ENCODE measurements at places on chromosomes 2 and 18.

GRCh38 chr2:74130211-74130995 lies 17.3 kb downstream of the BOLA3 start:
- no peak for DNase-seq

GRCh38 chr2:237132799-237133198 lies 47.1 kb downstream of the COPS8 start:
- no peak for DNase-seq

- DNase-seq = peak; percentile 59
These were observed 72.0 kb upstream of the RAB6C start for GRCh38 chr2:129907256-129907998.

GRCh38 chr2:50431958-50432650 lies 599.8 kb downstream of the NRXN1 start:
- no peak for DNase-seq

- DNase-seq = no peak
These were observed 309.5 kb downstream of the ALK start for GRCh38 chr2:29611850-29612249.

DNA sequence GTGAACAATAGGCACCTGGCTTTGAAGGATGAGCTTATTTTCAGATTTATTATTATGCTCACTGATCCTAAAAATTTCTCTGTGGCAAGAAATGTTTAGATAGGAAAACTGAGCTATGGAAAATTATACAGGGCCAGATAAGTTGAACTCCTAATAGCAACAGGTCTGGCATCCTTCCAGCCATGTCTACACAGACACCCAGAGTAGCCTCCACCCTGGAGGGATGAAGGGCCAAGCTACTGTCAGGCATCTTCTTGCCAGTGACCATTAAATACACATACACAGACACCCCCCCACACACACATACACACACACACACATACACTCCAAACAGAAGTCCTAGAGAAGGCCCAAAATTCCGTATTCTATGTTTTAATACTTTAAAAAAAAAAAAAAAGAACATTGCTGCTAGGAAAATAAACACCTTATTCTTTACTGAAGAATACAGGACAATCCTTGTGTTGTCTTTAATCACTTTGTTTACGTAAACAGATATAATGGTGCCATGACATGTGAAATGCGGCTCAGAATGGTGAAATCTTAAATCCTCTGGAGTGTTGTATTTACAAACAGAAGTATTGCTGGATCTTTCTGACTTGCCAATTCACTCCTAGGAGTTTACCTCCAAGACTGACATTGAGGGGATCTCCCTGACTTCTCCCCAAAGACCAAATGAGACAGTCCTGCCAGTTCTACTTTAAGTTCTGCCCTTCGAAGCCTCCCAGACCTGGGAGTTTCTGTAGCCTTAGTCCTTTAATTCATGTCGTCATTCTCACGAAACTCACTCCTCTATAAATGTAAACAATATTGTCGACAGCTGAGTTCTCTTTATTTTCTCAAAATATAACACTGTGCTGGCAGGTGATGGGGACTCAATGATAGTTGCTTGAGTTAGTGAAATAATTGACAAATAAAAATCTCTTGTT lies 163.1 kb downstream of the ANTXR1 start:
- no peak for DNase-seq

- no peak for DNase-seq
These were observed 48.6 kb upstream of the TEX51 start for GRCh38 chr2:126849991-126850535.

DNA sequence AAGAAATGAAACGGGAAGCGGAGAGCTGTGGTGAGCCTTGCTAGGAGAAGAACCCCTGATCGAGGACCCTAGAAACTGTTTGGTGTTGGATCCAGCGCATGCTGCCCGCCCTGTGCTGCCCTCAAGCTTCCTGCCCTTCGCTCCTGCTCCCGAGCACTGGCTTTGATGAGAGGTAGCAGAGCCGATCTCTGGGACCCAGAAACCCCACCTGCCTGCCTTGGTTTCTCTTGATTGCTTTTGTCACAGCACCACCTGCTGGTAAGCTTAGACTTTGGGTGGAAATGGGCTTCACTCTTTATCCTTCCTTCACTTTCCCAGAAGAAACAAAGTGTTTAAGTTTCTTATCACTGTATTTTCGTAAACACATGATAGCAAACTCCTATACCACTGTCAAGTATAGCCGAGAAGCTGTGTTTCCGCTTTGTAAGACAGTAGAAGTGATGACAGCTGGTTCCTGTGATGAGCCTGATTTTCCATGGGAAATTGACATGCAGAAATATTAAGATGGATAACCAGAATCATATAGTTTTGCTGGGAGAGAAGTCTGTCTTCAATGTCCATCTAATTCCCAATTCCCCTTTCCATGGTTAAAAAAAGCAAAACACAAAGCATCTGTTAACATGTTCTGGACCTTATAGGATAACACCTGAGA lies 267.4 kb downstream of the PHLPP1 start:
- no peak for DNase-seq

DNA sequence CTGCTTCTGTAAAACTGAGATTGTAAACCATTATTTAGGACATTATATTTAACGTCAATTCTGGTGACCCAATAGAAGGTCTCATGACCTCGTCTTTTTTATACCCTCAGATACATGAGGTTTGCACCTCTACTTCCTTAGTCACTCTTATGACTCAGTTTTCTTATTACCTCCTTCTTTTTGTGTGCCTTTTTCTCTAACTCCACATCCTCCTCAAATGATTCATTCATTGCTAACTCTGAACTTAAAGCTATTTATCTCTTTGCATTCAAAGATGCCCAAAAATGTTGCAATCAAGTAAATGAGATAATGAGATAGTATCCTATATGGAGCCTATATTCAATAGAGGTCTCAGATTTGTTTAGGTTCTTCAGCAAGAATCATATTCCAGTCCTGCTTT lies 121.0 kb upstream of the KYNU start:
- DNase-seq = no peak

Measured in cardiac septum (tissue), 1 donor.